ENCODE measurements at places on chromosomes 1 and 21.

DNA sequence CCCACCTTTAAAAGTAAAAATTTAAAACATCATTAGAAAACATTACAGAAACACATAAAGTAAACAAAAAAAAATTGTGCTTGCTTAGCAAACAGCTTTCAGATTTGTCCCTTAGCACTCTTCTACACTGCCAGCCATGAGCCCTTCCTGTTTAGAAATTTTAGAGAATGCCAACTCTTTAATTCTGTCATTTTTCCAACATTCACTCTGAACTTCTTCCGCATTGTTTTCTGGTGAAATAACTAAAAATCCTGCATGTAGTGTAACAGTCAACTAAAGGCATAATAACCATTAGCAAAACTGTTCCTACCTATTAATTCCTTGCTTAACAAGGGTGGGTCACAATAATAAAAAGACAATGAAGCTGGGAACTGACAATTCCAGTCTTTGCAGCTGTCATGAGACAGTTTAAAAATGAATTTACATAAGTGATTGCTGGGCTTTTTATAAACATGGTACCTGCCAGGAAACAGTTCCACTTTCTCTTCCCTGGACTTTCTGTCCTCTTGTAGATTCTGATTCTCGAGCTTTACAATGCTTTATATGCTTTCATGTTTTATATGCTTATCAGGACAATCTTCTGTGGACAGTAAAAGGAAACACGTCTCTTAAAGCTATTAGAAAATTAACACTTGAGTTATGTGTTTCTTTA, 19.0 kb downstream of the GNG12 start:
- no peak for DNase-seq

- no peak for DNase-seq
These were observed 6.8 kb downstream of the HCRTR1 start for GRCh38 chr1:31624309-31624708.

DNA sequence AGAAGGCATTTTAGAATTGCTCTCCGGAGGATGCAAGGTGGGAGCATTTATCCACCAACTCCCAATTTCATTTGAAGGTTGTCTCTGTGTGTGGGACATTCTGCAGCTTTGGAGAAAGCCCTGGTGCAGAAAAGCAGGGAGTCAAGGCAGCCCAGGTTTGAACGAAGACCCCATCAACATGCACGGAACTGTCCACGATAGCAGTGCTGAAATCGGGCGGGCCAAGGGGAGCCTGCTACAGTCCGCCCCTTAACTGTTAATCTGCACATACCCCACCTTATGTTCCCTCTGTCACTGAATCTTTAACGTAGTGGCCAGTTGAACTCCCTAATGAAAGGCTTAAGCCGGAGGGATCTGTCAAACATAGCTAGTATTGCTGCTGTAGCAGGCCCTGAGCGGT, 68.8 kb upstream of the C1orf174 start:
- DNase-seq: no peak

DNA sequence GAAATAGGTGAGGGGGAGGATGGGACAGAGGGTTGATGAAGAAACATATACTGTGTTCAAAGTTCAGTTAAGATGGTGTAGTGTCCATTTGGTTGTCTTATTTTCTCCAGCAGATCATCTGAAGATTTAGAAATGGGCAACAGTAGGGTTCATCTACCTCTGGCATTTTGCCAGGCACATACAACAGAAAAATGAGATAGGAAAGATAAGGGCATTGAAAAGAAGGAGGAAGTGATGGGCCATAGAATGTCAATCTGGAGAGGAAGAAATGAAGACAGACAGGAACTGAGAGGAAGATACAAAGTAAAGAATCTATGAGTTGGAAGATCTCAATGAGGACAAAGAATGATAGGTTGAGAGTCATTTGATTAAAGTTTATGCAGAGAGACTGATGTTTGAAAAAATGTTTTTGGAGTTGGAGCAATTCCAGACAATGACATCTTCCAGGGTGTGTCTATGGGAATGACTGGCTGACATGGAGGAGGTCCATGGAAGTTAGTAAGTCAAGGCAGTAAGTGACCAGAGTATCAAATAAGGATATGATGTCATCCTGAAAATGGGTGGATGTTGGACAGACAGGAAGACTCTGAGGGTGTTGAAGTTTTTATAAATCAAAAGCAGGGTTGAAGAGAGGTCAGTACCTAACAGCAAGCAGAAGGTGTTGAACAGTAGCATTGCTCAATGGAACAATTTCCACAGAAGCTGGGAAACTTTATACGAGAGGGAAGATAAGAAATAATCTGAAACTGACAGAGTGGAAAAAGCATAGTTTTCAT, 18.7 kb upstream of the CD55 start:
- no peak for DNase-seq

- DNase-seq: no peak
These were observed 19.8 kb upstream of the ACBD6 start for GRCh38 chr1:180522213-180522515.

DNA sequence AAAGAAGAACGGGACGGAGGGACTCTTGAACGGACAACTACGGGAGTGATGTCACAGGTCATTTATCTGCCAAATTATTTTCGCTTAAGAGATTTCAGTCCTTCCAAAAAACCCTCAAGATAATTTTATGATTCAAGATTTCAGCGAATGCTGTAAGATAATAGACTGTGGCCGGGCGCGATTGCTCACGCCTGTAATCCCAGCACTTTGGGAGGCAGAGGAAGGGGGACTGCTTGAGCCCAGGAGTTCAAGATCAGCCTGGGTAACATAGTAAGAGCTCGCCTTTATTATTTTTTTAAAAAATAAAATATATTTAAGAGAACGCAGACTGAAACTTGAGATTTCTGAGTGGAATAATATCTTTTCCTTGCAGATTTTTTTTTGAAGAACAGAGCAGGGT, 609 bp downstream of the RWDD2B start:
- no peak for DNase-seq

GRCh38 chr1:161182214-161182613, 4.9 kb upstream of the B4GALT3 start:
- no peak for DNase-seq

DNA sequence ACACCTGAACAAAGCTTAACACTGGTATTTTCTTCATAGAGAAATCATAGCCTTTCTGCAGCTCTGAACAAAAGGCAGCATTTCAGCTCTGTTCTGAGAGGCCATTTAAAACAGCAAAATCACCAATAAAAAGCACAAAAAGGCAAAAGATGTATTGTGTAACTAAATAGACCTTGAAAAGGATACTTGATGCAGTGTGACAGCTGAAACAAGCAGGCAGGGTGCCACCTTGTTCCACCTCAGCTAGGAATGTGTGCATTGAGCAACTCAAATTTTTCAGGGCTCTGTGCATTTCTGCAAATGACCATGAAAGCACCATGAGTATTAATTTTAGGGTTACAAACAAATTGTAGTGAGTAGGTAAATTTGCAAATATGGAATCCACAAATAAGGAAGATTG, 65.8 kb downstream of the RHOU start:
- no peak for DNase-seq

DNA sequence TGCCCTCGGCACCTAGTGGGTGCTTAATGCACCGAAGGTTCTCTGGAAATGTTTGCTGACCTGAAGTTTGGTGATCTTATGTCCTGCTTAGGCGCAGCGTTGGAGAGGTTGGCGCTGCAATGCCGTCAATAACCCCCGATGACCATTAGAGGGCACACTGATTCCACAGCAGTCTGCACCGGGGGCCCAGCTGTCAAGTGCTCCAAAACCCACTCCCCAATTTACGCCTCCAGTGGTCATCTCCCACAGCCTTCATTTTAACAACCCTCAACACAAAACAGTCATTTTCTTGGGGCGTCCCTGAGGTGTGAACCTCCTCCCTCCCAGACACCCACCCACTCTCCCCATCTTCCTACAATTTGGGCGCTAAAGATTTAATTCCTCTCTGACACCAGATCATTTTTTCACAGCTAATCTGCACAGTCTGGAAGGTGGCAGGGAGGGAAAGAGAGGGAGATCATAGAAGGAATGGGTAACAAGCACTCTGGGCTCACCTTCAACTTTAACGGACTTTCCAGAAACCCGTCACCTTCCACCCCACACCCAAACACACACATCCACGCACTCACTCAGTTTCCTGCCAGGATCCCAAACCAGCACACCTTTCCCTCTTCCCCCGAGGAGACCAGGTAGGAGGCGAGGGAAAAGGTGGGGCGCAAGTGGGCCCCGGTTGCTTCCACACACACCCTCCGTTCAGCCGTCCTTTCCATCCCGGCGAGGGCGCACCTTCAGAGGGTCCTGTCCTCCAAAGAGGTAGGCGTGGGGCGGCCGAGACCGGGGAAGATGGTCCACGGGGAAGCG, 570 bp upstream of the NPR1 start:
- no peak for DNase-seq

DNA sequence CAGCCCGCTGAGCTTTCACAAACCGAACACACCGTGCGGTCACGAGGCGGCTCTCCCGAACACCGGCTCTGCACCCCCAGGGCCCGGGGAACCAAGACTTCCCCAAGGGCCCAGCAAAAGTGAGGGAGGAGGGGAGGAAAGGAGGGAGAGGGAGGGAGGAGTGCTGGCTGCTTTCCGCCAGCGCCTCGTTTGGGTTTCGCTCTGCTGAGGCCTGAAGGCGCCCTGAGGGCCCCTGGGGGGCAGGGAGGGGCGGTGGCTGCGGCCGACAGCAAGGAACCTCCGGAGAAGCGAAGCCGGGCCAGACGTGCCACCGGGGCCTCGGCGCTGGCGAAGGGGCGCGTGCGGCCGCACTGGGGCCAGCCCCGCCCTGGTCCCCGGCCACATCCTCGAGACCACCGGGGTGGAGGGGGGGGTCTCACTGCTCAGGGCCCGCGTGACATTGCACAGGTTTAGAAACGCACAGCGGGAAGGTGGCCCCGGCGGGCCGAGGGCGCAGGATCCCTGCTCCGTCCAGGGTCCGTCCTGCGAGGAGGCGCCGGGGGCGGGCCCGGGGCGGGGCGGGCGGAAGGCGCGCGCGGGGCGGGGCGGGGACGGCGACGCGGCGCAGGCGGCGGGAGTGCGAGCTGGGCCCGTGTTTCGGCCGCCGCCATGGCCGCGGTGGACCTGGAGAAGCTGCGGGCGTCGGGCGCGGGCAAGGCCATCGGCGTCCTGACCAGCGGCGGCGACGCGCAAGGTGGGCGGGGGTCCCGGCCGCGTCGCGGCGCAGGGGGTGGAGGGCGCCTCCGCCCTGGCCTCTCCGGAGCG, at the start of gene PFKL:
TSS of gene PFKL (plus strand) at position 596 of the 804 bp plus-strand sequence. CDS start at position 649, 53 bp downstream.
- peak; percentile 58 for DNase-seq

DNA sequence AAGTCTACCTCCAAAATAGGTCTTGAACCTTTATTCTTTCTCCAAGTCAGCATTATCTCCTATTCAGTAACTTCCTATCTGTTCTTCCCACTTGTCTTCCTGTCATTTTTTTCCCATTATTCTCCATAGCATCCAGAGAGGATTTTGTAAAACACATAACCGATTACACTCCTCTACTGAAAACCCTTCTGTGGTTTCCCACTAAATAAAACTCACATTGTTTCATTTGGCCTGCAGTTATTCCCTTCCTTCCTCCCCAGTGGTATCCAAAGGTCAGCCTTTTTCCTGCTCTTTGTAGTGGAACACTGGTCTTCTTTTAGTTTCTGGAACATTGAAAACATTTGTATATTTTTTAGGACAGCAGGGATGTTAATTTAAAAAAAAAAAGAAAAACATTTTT, 266.0 kb downstream of the GPR52 start:
- DNase-seq: no peak

DNA sequence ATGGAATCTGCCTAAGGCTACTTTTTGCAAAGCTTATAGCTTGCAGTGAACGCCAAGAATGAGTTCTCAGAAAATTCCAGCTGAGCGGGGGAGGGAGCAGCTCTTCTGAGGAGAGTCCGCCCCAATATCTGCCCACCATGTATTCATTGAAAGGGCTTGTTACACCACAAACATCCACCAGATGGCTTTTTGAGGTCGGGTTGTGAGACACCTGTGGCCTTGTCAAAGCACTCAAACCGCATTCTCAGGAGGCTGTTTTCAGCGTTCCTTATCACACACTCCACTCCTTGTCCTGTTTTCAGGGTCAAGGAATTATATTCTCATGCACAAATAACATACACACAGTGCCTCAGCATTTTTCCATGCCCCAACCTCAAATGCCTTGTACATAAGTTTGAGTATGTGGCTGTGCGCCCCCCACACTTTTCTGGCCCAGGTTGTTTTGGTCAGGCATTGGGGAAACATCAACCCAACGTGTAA, 3.9 kb upstream of the C4BPB start:
- no peak for DNase-seq

GRCh38 chr1:54978528-54979326, 1.7 kb upstream of the TMEM61 start:
- DNase-seq: no peak

DNA sequence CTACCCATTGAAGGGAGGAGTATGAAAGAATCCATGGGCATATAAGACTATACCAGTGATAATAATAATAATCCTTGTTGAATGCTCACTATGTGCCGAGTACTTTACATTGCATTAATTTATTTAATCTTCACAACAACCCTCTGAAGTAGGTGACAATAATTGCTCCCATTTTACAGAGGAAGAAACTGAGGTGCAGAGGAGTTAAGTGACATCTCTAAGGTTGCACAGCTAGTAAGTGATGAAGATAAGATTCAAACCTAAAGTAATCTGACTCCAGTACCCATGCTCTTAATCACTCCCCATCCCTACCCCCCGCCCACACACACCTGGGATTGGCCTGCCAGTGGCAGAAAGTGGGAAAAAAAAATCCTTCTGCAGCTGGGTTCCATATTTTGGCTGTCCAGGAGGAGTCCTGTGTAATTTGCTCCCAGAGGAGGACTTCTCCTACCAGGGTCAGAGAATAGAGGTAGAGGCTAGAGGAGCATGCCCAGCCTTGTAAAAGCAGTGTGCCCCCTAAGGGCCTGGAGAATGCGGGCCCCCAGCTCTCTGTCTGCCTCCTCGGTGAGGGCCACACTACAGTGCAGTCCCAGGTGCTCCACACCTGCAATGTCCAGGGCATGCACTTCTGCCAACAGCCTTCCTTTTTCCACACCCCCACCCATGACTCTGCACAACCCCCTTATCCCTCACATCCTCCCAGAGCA, 57.8 kb downstream of the TMEM53 start:
- no peak for DNase-seq

- DNase-seq: peak; percentile 60
These were observed 140.8 kb downstream of the KAZN start for GRCh38 chr1:14739082-14739832.

- no peak for DNase-seq
These were observed 19.4 kb downstream of the PLA2G2F start for GRCh38 chr1:20158358-20159070.

GRCh38 chr1:36628804-36629203, 146.1 kb upstream of the CSF3R start:
- no peak for DNase-seq

GRCh38 chr1:187326557-187326956, 497.8 kb downstream of the PLA2G4A start:
- no peak for DNase-seq

- DNase-seq: no peak
These were observed 221.3 kb downstream of the MRPL39 start for GRCh38 chr21:25385911-25386474.

DNA sequence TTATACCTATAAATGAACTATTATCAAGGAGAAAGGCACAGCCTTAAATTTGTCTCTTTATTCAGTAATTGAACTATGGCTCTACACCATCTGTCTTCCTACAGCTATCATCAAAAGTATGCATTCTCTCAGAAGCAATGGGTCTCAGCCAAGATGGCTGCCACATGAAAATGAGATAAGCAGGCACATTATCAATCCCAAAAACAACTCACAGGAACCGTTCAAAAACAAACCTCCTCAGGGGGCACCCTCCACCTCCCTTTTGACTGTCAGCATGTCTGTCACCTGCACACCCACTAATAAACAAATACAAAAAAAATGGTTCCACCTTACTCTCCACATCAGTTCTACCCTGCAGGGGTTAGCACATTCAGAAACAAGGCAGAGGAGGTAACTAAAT, 23.6 kb downstream of the KIAA0319L start:
- no peak for DNase-seq

GRCh38 chr21:39124681-39125251, 58.5 kb downstream of the PSMG1 start:
- no peak for DNase-seq

All from DMS79 (cell line).